ENCODE measurements at places on chromosomes 3 and 15. TPM values are rescaled to one million over a fixed set of nuclear protein-coding genes. Genes with fewer than 3 reads are reported as not detected.

DNA sequence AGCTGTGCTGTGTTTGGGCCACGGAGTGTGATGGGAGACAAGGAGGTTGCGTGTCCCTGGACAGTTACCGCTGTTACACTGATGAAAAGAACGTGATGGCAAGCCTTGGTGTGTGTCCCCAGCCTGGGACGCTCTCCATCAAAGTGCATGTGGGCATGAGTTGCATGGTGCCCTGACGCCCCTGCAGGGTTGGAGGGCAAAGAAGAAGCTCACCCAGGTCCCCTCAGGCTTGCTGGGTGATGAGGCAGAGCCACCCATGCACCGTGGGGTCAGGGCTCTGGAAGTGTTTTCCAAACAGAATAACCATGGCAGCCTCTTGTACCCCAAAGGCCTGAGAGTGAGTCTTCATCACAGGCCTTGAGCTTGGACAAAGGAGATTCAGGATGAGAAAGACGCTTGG, 189.2 kb downstream of the ATP10A start:
- H3K4me3 ChIP-seq, result no peak overlapping the region
- H3K27me3 ChIP-seq, result no peaks in the 10 kb centered on the region
- no peaks in the 10 kb centered on the region for H3K36me3 ChIP-seq
- H3K27ac ChIP-seq, result peak overlapping the region; percentile 64
- DNase-seq, result no peak

- H3K27me3 ChIP-seq, result no peaks in the 10 kb centered on the region
- no peak for DNase-seq
- H3K4me1 ChIP-seq, result no peaks in the 10 kb centered on the region
- H3K4me3 ChIP-seq, result no peak overlapping the region
- no peaks in the 10 kb centered on the region for H3K36me3 ChIP-seq
Measured at GRCh38 chr3:117786349-117786748, 1076.8 kb downstream of the TUSC7 start.

GRCh38 chr15:63918317-63918672, 84.5 kb upstream of the HERC1 start:
- DNase-seq, result no peak
- H3K27ac ChIP-seq, result no peak overlapping the region
- peaks cover 9% of the 10 kb centered on the region for H3K36me3 ChIP-seq
- peaks cover 7% of the 10 kb centered on the region for H3K4me1 ChIP-seq
- H3K4me3 ChIP-seq, result no peak overlapping the region
- H3K27me3 ChIP-seq, result no peaks in the 10 kb centered on the region

- peaks cover 21% of the 10 kb centered on the region for H3K4me1 ChIP-seq
- no peak overlapping the region for H3K27ac ChIP-seq
- DNase-seq, result no peak
- H3K4me3 ChIP-seq, result no peak overlapping the region
- no peaks in the 10 kb centered on the region for H3K36me3 ChIP-seq
- no peaks in the 10 kb centered on the region for H3K27me3 ChIP-seq
Measured at GRCh38 chr3:188905547-188905946, 266.2 kb upstream of the TPRG1 start.

DNA sequence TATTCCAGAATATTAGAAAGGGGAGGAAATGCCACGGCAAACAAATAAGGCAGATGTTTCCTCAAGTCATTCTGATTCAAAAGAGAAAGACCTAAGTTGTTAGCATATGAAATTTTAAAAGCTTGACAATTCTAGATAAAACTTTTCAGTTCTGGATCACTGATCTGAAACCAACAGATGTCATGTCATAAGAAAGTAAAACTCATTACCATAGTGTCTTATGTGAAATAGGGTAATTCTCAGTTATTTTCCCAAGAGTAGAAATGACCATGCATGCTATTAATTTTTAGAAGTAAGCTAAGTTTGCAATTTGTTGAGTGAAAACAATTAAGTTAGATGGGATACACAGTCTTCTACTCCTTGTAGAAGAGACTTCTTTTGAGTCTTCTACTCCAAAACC, 630.3 kb downstream of the NAALADL2 start:
- no peak for DNase-seq
- no peak overlapping the region for H3K27ac ChIP-seq
- H3K4me3 ChIP-seq, result no peak overlapping the region
- no peaks in the 10 kb centered on the region for H3K27me3 ChIP-seq
- H3K36me3 ChIP-seq, result no peaks in the 10 kb centered on the region
- H3K4me1 ChIP-seq, result no peaks in the 10 kb centered on the region

DNA sequence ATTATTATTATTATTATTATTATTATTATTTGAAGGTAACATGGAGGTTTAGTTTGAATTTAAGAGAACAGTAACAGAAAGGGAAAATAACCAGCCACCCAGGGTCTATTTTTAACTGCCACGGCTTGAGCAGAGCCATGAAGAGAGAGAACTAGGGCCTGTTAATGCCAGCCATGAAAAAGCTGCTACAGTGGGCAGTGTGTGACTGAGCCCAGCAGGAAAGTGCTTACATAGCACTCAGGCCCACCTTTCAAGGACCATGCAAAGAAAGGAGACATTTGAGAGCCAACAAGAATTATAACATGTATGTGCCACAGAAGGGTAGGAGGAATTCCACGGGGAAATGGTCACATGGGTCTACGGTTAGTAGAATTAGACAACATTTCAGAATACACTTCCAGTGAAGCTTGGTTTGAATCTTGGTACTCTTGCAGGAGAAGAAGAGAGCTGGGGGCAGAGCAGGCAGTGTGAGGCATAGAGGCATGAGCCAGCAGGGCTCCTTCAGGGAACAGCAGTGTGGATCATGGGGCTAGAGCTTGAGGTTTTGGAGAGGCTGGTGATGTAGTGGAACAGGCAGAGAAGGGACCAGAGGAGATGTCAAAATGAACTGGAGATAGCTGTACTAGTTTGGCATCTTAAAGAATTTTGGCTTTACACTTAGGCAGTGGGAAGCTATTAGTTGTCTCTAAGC, 140.7 kb downstream of the CMSS1 start:
- no peaks in the 10 kb centered on the region for H3K36me3 ChIP-seq
- no peak overlapping the region for H3K27ac ChIP-seq
- H3K4me1 ChIP-seq, result peaks cover 16% of the 10 kb centered on the region
- no peak overlapping the region for H3K4me3 ChIP-seq

DNA sequence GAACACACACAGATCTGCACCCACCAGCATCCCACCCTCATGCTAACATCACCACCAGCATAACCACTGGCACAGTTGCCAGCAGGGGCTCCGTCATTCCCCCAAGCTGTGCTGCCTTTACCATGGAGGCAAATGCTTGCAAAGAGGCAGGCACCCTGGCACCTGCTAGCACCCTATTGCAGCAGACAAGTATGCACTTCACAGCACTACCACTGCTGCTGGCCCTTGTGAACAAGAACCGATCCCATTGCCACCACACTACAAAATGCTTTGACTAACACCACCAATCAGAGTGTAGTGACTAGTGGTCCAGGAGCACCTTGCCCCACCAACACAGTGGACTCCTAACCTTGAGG, 862.2 kb upstream of the DPPA4 start:
- no peak overlapping the region for H3K27ac ChIP-seq
- H3K36me3 ChIP-seq, result no peaks in the 10 kb centered on the region
- no peak for DNase-seq
- no peaks in the 10 kb centered on the region for H3K27me3 ChIP-seq
- no peak overlapping the region for H3K4me3 ChIP-seq

GSK3B gene
- total RNA-seq, result 43.8 TPM

ROPN1 gene
- 6.0 TPM for total RNA-seq

Data from suprapubic skin (tissue), 4 donors.